ENCODE measurements at places on chromosomes 12 and 14. TPM values are rescaled to one million over a fixed set of nuclear protein-coding genes. Genes with fewer than 3 reads are reported as not detected.

Gene PLA2G1B
- not detected for total RNA-seq

Gene ACOT6
- total RNA-seq = not detected

Gene TMEM63C
- total RNA-seq = 6.6 TPM

Gene PZP
- 2.2 TPM for total RNA-seq

DNA sequence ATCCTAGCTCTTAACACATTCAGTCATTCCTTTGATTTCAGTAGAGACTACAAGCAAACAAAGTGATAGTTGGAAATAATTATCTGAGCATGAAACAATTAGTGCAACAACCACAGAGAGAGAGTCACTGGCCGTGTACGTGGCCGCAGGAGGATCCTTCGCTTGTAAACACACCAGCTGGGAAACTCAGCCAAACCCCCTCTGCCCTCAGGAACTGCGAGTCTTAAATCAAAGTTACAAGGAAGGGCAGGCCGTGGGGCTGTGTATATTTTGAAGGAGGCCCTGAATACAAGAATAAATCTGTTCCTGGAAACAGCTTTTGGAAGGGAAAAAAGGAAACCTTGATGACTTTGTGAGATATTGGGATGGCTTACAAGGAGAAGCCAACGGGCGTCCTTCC, 164.5 kb downstream of the ANO2 start:
- H3K4me1 ChIP-seq = no peaks in the 10 kb centered on the region
- H3K27me3 ChIP-seq = peaks cover 5% of the 10 kb centered on the region
- H3K4me3 ChIP-seq = no peak overlapping the region
- DNase-seq = no peak
- H3K27ac ChIP-seq = no peak overlapping the region

DNA sequence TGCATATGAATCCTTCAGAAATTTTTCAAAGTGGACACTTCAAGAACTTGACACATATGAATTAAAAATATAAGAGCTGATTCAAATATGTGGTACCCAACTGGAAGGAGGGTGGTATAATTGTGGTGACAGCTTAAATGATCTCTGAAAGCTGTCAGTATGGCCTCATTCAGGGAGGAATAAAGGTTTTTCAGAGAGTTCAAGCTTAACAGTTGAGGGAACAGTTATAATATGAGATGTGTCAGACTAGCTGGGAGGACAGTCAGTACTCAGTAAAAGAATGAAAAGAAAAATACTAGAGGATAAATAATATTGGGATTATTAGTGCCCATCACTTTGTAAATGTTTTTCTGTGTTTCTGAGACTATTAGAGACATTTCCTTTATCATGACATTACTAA, 277.5 kb downstream of the RASSF9 start:
- no peak overlapping the region for H3K27ac ChIP-seq
- no peak for DNase-seq
- no peaks in the 10 kb centered on the region for H3K36me3 ChIP-seq
- H3K27me3 ChIP-seq = no peaks in the 10 kb centered on the region

- H3K4me3 ChIP-seq = no peak overlapping the region
- peaks cover 3% of the 10 kb centered on the region for H3K27me3 ChIP-seq
- no peak for DNase-seq
- H3K36me3 ChIP-seq = no peaks in the 10 kb centered on the region
- H3K27ac ChIP-seq = no peak overlapping the region
- peaks cover 4% of the 10 kb centered on the region for H3K4me1 ChIP-seq
Measured at GRCh38 chr12:92529944-92530343, 172.8 kb upstream of the PLEKHG7 start.

- no peak overlapping the region for H3K27ac ChIP-seq
- H3K36me3 ChIP-seq = peaks cover 3% of the 10 kb centered on the region
- H3K27me3 ChIP-seq = peaks cover 11% of the 10 kb centered on the region
- peak; percentile 50 for DNase-seq
- peak overlapping the region; percentile 91 for H3K4me3 ChIP-seq
Measured at GRCh38 chr14:99272899-99273765, 1.1 kb upstream of the BCL11B start.

DNA sequence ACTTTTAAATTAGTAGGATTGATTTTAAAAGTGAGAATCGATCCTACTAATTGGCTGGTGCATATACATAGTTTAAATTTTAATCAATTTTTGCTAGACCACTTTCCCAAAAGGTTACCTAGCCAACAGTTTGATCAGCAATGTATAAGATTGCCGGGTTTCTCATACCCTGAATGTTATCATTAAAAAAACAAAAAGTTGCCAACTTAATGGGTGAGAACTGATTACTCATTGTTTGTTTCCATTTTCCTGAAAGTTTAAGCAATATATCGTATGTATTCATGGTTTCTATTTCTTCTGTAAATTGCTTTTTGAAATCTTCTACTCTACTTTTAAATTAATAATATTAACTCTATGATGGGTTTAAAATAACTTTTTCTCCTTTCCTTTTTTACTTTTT, 4.4 kb upstream of the MYBPC1 start:
- H3K4me1 ChIP-seq = no peaks in the 10 kb centered on the region
- no peak overlapping the region for H3K4me3 ChIP-seq
- no peaks in the 10 kb centered on the region for H3K36me3 ChIP-seq
- H3K27ac ChIP-seq = no peak overlapping the region
- no peak for DNase-seq
- peaks cover 3% of the 10 kb centered on the region for H3K27me3 ChIP-seq

Data from endothelial cell (in vitro differentiated cells).